ENCODE measurements at places on chromosomes 13 and 19. TPM values are rescaled to one million over a fixed set of nuclear protein-coding genes. Genes with fewer than 3 reads are reported as not detected.

DNA sequence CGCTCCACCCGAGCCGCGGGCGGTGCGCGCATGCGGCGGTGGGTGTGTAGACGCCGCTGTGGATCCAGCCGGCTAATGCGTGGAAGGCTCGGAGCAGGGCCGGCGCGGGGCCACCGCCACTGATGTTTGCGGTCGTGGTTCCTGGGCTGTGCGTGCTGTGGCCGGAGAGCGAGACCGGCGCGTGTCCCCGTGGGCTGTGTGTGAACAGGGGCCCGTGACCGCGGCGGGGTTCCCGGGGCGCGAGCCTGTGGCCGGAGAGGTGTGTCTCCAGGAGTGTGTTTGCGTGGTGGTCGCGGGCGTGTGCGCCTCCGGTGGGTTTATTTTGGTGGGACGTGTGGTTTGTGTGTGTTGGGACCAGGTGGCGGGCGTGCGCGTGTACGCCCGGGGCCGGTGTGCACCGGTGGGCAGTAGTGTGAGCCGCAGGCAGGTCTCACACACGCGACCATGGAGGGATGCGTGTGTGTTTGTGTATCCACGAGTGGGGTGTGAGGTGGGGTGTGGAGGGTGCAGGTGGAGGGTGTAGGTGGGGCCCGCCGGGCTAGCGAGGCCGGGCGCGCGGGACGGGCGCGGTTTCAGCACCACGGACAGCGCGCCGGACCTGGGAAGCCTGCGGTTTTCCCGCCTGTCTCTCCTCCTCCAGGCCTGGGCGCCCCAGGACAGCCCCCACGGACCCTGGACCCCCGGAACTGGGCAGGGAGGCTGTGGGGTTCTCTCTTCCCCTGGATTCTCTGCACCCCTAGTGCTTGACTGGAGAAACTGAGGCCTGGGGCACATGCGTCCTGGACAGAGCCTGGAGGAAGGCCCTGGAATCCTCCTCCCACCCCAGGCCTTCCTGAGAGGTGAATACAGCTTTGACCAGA lies 1.6 kb downstream of the HCN2 start:
- no peak for DNase-seq

TYK2 gene
- total RNA-seq: 78.5 TPM

DNA sequence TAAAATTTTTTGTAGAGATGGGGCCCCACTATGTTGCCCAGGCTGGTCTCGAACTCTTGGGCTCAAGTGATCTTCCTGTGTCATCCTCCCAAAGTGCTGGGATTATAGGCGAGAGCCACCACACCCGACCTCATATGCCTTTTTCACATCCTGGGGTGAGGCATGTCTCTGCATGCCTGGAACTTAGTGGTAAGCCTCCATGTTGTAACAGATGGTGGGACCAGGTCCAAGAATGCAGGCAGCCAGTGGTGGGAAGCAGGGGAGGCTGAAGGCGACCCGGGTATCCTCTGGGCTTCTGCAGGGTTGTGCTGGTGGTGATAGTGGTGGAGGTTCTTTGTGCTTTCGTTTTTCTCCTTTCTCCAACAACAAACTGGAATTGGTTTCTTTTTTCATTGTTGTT lies 30.1 kb upstream of the CCDC124 start:
- DNase-seq: peak; percentile 86

- no peak for DNase-seq
Observed at GRCh38 chr13:22839603-22840530, 340.9 kb upstream of the SGCG start.

GRCh38 chr13:36763126-36763722 lies 55.8 kb upstream of the RFXAP start:
- DNase-seq: no peak

DNA sequence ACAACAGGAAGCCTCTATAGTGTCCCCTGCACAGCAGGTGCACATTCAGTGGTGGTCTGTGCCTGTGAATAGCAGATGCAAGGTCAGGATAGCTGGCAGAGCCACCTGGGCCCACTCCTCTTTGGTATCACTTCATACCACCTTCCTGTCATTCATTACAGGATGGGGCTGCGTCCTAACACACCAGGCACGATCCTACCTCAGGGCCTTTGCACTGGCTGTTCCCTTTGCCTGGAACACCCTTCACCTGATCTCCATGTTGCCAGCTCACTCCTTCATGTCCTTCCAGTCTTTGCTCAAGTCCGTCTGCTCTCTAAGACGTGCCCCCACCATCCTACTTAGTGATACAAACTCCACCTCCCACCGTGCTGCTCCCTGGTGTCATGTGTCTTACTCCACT lies 4.6 kb upstream of the LPAR2 start:
- DNase-seq: no peak

GRCh38 chr13:103134271-103134670 lies 68.1 kb upstream of the SLC10A2 start:
- DNase-seq: no peak

DNA sequence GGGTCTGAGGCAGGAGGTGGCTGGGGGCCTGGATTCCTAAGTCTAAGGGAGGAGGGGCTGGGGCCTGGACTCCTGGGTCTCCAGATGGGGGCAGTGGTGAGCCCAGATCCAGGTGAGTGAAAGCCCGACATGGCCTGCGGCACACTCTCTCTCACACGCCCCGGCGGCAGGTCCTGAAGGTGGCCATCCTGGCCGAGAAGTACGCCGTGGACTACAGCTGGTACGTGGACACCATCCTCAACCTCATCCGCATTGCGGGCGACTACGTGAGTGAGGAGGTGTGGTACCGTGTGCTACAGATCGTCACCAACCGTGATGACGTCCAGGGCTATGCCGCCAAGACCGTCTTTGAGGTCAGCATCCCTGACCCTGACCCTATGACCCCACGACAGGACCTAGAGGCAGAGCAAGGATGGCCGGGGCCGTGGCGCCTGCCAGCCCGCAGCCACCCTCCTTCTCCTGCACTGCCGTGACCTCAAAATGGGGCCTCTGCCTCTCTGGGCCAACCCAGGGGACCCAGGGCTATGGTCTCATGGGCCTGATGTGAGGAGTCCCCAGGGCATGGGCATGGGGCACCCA lies 13.2 kb downstream of the FUZ start:
- no peak for DNase-seq

CYP4F2 gene
- not detected for total RNA-seq

- DNase-seq: no peak
Observed at GRCh38 chr13:28704919-28705318, 13.9 kb downstream of the SLC46A3 start.

DNA sequence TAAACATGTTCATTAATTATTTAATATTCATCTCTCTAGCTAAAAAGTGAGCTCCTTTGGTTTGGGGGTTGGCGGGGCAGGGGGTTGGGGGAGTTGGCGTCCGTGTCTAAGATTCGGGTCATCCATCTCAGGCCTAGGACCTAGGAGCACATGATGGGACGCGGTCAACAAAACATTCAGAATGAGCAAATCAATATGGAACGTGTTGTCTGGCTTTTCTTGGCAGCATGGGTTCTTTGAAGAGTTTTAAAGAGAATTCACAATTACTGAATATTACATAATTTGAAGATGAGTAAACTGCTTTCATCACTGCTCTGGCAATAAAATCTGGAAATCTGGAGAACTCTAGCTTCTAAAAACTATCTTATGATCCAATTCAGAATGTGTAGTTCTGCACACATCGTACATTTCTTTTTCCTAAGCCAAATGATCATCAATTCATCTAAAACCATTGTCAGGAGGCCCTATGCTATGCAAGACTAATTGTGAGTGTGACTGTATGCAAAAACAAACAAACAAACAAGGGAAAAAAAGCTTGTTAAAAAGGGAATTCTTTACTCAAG lies 5.4 kb upstream of the ARGLU1 start:
- peak; percentile 49 for DNase-seq

Data from LHCN-M2 (cell line).